BE2C (cell line): ENCODE measurements at places on chromosomes 13 and 19.

DNA sequence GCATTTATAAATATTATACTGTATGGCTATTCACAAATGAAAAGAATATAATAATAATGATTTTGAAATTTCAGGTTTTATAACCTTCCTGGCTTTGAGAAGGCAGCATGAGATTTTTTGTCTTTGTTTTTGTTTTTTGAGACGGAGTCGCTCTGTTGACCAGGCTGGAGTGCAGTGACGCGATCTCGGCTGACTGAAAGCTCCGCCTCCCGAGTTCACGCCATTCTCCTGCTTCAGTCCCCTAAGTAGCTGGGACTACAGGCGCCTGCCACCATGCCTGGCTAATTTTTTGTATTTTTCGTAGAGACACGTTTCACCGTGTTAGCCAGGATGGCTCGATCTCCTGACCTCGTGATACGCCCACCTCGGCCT lies 64.1 kb downstream of the ZNF429 start:
- DNase-seq, result no peak

GRCh38 chr19:18802354-18802753 lies 11.2 kb upstream of the COMP start:
- DNase-seq, result peak; percentile 64

DNA sequence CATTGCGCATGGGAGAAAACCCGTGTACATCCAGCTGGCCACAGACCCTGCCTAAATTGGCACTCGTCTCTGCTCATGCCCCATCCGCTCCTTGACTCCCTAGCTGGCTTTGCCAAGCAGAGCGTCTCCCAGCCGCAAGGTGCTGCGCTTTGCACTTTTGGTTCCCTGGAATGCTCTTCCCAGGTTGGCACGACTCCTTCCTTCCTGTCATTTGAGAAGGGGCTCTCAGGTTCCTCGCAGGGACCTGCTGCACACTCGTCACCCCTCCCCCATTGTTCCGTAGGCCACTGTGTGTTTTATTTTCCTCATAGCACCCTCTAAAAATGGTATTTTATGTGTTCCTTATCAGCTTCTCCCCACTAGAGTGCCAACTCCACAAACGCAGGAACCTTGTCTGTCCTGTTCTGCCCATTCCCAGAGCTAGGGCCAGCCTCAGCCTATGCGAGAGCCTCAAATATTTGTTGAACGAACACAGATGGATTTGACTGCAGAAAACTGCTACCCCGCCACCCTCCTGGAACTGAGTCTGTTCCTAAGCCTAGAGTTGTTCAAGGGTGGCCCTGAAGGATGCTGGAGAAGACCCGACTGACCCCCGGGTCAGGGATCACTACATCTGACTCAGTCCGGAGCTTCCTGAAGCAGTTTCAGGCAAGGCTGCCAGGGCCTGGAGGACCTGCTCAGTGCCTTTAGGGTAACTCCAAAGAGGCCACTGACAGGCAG lies 8.4 kb upstream of the CEBPA start:
- no peak for DNase-seq

DNA sequence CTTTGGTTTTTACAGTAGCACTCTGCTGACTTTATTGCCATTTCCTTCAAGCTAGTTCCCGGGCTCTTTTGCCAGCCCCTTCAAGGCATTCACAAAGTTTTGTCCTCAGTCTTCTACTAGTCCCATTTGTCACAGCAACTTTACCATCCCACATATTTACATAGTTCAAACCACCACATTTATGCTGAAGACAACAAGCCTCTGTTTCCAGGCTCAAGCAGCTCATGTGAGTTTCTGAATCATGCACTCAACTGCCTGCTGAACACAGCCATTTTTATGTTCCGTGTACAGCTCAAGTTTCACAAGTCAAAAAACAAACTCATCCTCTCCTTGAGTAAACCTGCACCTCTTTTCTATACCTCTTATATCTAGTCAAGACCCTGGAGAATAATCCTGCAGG lies 977.0 kb upstream of the SLC10A2 start:
- DNase-seq, result no peak

- no peak for DNase-seq
Observed at GRCh38 chr13:82477436-82477835, 1404.8 kb downstream of the SLITRK1 start.

GRCh38 chr13:72757792-72758535 lies 23.7 kb downstream of the DIS3 start:
- DNase-seq, result no peak

DNA sequence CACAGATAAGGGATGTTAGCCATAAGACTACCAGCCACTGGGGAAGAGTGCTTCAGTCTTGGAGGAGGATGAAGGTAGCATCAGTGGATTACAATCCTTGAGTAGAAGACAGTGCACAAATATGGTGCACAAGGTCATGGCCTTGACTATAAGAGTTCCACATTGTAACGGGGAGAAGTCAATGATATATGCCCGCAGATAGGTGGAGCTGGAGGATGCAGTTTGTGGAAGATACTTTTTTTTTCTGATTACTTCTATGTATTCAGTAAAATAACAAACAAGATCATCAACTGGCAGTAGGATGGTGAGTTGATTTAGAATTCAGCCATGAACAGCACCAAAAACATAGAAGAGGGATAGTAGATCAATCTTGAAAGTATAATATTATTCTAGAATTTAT lies 926.8 kb upstream of the MIR17HG start:
- DNase-seq, result no peak

GRCh38 chr13:89490661-89491060 lies 1819.5 kb downstream of the SLITRK5 start:
- no peak for DNase-seq

DNA sequence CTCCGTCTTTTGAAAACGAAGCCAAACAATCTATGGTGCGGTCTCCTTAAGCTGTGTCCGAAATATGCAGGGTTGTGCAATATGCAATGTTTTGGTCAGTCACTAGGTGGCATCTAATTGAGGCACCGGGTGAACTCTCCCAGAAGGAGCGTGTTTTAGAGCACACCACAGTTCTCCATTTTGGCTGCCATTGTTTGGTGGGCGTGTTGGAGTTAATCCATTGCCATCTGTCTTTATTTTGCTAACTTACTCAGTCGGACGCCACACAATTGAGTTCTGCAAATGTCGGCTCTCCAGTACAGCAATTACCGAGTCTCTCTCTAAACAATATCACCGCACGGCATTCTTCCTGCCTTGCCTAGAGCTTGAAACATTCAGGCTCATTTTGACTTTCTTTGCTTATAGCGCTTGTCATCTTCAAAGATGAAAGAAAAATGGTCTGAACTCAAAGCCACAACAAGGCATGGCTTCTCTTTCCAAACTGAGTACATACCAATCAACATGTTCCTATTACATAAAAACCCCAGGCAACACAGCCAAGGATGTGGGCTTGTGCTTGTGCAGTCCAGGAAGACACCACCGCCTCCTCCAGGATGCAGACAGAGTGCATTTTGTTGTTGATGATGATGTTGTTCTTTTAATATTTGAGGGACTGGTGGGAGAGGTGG lies 182.0 kb upstream of the SERP2 start:
- DNase-seq, result peak; percentile 71

DNA sequence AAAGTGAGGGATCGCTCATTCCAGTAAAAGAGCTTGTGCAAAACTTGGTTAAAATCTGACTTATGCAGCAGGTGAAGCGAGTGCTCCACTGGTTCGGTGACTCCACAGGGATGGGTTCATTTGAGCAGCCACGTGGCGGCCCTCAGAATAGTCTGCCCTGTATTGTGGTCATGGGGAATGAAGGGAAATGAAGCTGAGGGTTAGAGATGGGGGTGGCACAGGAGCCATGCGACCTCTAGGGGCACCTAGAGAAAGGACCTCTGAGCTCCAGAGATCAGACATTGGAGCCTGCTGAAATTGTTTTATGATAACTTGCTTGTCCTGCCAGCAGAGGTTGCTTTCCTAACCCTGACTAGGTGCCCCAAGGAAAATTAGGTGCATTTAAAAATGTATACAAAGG lies 26.6 kb downstream of the CBY2 start:
- peak; percentile 21 for DNase-seq

DNA sequence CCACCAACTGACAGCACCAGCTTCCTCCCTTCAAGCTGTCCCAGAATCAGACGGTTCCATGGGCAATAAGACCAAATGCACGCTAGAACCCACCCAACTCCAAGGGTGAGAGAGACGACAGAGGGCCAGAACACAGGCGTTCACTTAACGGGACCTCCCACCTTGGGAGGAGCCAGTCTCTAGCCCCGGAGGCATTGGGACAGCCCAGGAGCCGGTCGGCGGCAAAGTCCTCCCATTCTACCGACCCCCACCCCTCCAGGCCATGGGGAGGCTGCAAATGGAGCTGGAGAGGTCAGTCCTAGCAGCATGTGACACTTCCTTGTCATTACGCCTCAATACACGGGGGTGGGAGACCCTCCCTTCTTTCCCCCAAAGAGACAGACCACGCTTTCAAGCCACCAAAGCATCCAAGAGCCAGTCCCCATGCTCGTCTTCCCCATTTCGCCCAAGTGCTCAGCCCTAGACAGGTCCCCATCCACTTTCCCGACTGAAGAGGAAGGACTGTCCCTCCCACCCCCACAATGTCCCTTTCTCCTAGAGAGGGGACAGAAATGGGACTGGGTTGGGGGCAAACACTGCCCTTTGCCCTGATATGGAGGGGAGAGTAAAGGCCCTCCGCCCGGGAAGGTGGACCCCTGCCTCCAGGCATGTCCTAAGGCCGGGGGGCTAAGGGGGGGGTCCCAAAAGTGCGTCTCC lies 964 bp downstream of the KHSRP start:
- peak; percentile 60 for DNase-seq

DNA sequence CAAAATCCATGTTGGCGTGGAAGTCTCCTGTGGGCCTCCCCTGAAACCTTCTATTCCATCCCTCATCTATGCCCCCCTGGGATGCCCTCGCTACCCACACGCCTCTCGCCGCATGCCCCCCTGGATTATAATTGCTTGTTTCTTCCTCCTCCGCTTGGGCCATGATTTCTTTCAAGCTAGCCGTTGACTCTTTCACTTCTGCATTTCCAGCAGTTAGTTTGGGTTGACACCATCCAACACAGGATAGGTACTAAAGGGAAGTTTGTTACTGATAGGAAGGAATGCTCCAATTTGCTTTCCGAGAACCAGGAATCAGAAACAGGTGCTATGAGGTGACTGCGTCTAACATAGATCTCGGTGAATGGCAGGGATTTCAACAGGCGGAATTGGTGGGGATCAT lies 7.7 kb upstream of the SLC25A15 start:
- no peak for DNase-seq

- DNase-seq, result no peak
Observed at GRCh38 chr19:46147166-46147740, 785 bp upstream of the IGFL2 start.

- peak; percentile 63 for DNase-seq
Observed at GRCh38 chr13:105135852-105136615, 1399.4 kb downstream of the EFNB2 start.

- DNase-seq, result no peak
Observed at GRCh38 chr13:34114581-34114980, 296.6 kb downstream of the RFC3 start.

- no peak for DNase-seq
Observed at GRCh38 chr13:74443631-74444030, 309.4 kb upstream of the KLF12 start.

GRCh38 chr19:1400281-1401137 lies 833 bp downstream of the GAMT start:
- no peak for DNase-seq

GRCh38 chr13:76271728-76272232 lies 614.4 kb downstream of the KCTD12 start:
- DNase-seq, result no peak

- peak; percentile 40 for DNase-seq
Observed at GRCh38 chr13:19862481-19863313, 752 bp downstream of the ZMYM5 start.

GRCh38 chr19:51726049-51726448 lies 2.3 kb upstream of the HAS1 start:
- peak; percentile 37 for DNase-seq

DNA sequence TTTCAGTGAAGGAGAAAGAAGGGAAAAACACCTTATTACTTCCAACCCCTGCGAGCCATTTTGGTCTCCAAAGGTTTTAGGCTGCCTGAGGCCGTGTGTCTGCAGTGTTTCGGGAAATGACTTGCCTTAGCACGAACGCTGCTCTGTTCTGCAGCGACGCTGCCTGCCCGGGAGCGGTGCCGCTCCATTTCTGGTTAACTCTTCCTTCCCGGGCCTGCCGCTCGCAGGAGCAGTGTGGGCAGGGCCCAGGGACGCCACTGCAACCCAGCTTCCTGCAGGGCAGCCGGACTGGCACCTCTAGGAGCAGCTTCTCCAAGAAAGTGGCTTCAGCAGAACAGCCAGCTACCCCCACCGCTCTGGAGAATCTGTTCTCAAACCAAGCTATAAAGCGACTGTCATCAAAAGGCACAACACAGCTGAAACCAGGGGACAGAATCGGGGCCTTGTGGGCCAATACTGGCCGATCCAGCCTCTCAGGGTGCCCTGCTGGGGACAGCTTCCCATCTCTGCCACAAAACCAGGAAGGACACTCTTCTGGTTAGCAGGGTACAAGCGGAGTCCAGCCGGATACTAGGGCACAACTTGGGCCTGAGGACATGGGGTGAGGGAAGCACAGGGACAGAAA lies 72.2 kb downstream of the KCTD15 start:
- peak; percentile 48 for DNase-seq

GRCh38 chr19:29293292-29293691 lies 80.3 kb upstream of the UQCRFS1 start:
- no peak for DNase-seq

DNA sequence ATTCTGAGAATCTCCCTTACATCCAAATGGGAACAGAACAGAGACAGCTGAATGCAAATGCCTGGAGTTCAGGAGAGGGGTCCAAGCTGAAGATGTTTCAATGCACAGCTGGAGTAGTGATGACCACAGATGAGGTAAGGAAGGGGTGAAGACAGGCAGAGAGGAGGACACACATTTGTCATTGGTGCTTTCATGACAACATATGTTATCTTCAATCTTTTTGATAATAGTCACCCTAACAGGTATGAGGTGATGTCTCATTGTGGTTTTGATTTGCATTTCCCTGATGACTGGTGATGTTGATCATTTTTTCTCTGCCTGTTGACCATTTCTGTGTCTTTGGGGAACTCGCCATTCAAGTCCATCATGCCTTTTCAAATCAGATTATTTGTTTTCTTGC lies 19.2 kb downstream of the SIGLEC7 start:
- DNase-seq, result no peak

DNA sequence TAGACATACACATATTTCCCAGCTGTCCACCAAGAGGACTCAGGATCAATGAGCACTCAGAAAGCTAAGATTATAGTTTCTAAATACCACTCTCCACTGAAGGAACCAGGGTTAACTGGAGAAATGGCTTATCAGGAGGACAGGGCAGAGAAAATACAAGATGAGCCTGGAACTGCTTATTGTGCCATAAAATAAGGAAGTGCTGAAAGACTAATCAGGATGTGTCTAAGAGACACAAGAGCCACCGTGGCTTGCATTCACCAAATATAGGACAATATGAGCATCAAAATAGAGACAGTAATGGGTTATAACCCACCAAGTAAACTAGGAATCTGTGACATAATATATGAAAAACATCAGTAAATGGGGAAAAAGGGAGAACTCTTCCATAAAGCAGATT lies 32.8 kb downstream of the KLF12 start:
- no peak for DNase-seq

GRCh38 chr19:6608940-6609339 lies 18.0 kb upstream of the CD70 start:
- no peak for DNase-seq

DNA sequence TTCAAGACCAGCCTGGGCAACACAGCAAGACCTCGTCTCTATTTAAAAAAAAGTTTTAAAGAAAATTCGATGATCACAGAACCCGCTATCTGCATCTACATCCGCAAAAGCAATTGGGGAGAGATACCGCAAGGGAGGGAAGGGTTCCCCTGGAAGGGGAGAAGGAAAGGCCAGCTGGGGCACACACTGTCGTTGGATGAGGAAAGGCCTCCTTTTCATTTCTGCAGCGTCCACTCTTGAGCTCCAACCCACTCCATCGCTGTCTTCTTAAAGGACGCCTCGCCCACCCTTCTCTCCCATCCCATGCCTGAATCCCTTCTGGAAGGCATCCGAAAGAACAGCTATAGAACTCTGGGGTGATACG lies 3.2 kb upstream of the PRKCG start:
- no peak for DNase-seq
